T follicular helper cell (primary cell): ENCODE measurements at places on chromosomes 13 and 19.

DNA sequence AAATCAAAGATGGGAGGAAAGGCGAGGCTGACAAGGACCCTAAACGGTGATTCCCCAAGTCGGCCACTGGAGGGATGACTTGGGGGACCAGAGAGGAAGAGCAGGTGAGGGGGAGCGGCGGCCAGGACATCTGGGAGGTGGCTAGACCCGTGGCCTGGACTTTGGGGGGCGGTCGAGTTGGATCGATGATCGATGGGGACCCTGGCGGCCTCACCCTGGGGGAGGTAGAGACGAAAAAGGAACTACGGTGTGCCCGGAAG is 7.7 kb upstream of the CIRBP start:
- DNase-seq = no peak

DNA sequence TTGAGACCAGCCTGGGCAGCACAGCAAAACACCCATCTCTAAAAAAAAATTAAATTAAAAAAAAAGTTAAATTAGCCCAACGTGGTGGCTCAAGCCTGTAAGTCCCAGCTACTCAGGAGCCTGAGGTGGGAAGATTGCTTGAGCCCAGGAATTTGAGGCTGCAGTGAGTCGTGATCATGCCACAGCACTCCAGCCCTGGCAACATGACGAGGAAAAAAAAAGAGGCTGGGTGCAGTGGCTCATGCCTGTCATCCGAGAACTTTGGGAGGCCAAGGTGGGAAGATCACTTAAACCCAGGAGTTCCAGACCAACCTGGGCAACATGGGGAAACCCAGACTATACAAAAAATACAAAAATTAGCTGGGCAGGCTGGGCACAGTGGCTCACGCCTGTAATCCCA is 2.2 kb upstream of the TMEM161A start:
- no peak for DNase-seq

DNA sequence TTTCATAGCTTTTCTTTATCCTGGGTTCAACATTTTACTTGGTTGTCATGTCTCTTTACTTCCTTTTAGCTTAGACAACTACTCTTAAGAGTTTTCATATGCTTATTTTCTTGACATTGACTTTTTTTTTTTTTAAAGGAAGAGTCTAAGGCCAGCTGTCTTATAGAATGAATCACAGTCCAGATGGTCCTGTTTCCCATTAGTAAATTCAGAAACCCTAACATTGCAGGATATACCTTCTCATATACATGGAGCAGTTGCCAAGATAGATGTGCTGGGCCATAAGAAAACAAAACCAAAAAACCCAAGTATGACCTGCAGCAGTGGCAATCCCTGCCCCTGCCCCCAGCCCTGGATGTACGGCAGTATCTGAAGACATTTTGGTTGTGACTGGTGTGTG is 72.8 kb downstream of the COG3 start:
- DNase-seq = no peak

DNA sequence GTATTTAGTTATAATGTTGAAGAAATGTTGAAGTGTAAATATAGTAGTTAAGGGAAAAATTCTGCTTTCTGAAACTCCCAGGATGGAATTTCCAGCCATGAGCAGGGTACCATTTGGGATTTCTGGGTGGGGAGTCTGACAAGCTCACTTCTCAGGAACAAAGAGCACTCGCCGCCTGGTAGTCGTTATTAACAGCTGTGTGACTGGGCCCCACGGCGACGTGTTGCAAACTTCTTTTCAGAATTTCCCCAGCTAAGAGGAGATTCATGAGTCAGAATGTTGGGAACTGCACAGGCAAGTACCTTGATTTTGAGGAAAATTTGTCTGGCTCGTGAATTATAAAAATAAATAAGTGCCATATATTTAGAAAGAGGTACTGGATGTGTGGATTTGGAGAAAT is 103.7 kb downstream of the LACC1 start:
- no peak for DNase-seq

GRCh38 chr19:56972291-56972841 is 131.8 kb upstream of the PEG3 start:
- no peak for DNase-seq

GRCh38 chr13:26749285-26749684 is 11.3 kb downstream of the GPR12 start:
- DNase-seq = no peak

GRCh38 chr13:42720113-42720857 is 61.1 kb upstream of the FAM216B start:
- no peak for DNase-seq

GRCh38 chr19:2600914-2601870 is 101.3 kb downstream of the GNG7 start:
- DNase-seq = no peak

GRCh38 chr13:78334059-78334458 is 269.3 kb downstream of the POU4F1 start:
- no peak for DNase-seq

DNA sequence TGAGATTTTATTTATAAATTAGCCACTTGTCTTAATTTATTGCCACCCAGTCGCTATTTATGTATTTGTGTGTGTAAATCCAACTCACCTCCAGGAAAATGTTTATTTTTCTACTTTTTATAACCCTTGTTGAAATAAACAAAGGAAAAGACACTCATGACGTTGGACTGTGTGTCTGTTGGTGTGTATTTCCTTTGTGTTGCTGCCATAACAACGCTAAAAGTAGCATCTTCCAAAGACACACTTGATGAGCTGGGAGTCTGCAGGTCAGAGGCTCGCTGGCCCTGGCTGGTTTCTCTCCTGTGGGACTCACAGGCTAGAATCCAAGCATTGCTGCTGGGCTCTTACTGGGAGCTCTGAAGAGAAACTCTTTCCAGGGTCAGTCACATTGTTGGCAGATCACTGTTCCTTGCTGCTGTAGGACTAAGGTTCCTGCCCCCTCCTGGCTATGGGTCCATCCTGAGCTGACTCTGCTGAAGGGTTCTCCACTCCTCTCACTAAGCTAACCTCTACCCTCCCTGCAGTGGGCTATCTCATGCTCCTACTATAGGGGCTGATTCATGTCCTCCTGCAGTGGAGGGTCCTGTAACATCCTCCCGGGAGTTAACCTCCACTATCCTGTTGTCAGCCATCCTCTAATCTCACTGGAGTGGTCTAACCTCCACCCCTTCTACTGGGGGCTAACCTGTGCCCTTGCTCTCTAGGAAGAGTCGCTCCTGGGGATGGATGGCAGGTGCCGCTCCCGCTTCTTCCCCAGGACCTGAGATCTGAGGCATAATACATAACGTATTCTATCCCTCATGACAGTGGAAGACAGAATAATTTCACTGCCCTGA is 2.1 kb downstream of the IFNL2 start:
- no peak for DNase-seq

DNA sequence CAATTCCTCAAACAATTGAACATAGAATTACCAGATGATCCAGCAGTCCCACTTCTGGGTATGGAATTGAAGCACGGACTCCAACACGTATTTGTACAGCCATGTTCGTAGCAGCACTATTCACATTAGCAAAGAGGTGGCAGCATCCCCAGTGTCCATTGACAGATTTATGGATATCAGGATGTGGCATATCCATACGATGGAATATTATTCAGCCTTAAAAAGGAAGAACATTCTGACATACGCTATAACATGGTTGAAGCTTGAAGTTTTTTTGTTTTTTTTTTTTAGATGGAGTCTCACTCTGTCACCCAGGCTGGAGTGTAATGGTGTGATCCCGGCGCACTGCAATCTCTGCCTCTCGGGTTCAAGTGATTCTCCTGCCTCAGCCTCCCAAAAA is 220.6 kb downstream of the ZIC5 start:
- DNase-seq = no peak

DNA sequence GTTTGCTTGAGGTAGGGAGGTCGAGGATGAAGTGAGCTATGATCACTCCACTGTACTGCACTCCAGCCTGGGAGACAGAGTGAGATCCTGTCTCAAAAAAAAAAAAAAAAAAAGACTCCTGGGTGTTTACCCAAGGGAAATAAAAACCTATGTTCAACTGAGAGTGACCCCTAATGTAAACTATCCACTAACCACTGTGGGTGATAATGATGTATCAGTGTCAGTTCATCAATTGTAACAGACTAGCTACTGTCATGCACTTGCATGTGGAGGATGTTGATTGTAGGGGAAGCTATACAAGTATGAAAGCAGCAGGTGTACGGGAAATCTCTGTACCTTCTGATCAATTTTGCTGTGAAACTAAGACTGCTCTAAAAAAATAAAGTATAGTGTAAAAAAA is 2.6 kb upstream of the CIB3 start:
- DNase-seq = no peak

- DNase-seq = no peak
These were observed 60.8 kb downstream of the ALOX5AP start for GRCh38 chr13:30796132-30796572.
